Activated CD4-positive, alpha-beta T cell treated with anti-CD3 and anti-CD28 coated beads, Interleukin-2, amount 10 ng/mL, durations not matched to agents 24 days and 14 days (primary cell): ENCODE measurements at places on chromosomes 12 and 14. TPM values are rescaled to one million over a fixed set of nuclear protein-coding genes. Genes with fewer than 3 reads are reported as not detected.

Gene GCN1
- total RNA-seq, result 169 and 176 TPM in 2 replicates

Gene OAS2
- 111 and 118 TPM in 2 replicates for total RNA-seq

Gene BICDL1
- total RNA-seq, result 148 and 154 TPM in 2 replicates

Gene LMO3
- not detected in 2 replicates for total RNA-seq

Gene HOXC9
- not detected in 2 replicates for total RNA-seq

Gene KRT6C
- not detected in 2 replicates for total RNA-seq

Gene KRT71
- not detected in 2 replicates for total RNA-seq

Gene KRT77
- total RNA-seq, result not detected in 2 replicates

Gene NDRG2
- total RNA-seq, result 1.9 and 2.3 TPM in 2 replicates

Gene SLC7A8
- total RNA-seq, result not detected in 2 replicates

Gene SAMD15
- total RNA-seq, result 0.28 and 0.63 TPM in 2 replicates

Gene MYO1H
- not detected in 2 replicates for total RNA-seq

Gene IFI27
- 66.9 and 67.3 TPM in 2 replicates for total RNA-seq

Gene ARPC3
- 285 and 300 TPM in 2 replicates for total RNA-seq

Gene TMEM253
- total RNA-seq, result not detected in 2 replicates

Gene FLVCR2
- 3.6 and 5.4 TPM in 2 replicates for total RNA-seq

Gene RPGRIP1
- total RNA-seq, result not detected in 2 replicates

Gene NEUROD4
- total RNA-seq, result not detected in 2 replicates

Gene HNRNPA1
- total RNA-seq, result 1,861 and 1,892 TPM in 2 replicates

Gene SYT1
- not detected in 2 replicates for total RNA-seq

Gene LRRC43
- total RNA-seq, result 0.33 TPM in 1 of 2 replicates, not detected in the other

Gene ANO2
- not detected in 2 replicates for total RNA-seq

Gene CELA1
- total RNA-seq, result not detected in 2 replicates

Gene CD69
- 106 and 111 TPM in 2 replicates for total RNA-seq

Gene FOXN4
- not detected in 2 replicates for total RNA-seq

Gene BMP4
- total RNA-seq, result not detected in 2 replicates

Gene GLIPR1L2
- total RNA-seq, result 0.36 TPM in 1 of 2 replicates, not detected in the other

Gene HOXC12
- total RNA-seq, result not detected in 2 replicates

Gene C12orf50
- total RNA-seq, result not detected in 2 replicates

Gene CDK17
- 28.0 and 30.5 TPM in 2 replicates for total RNA-seq

Gene CLEC1A
- not detected in 2 replicates for total RNA-seq

Gene EFS
- total RNA-seq, result not detected in 2 replicates

Gene CAPZA3
- not detected in 2 replicates for total RNA-seq

Gene SLC35F4
- total RNA-seq, result not detected in 2 replicates

Gene MYBPC1
- not detected in 2 replicates for total RNA-seq
